ENCODE measurements at places on chromosomes 2 and 18.

DNA sequence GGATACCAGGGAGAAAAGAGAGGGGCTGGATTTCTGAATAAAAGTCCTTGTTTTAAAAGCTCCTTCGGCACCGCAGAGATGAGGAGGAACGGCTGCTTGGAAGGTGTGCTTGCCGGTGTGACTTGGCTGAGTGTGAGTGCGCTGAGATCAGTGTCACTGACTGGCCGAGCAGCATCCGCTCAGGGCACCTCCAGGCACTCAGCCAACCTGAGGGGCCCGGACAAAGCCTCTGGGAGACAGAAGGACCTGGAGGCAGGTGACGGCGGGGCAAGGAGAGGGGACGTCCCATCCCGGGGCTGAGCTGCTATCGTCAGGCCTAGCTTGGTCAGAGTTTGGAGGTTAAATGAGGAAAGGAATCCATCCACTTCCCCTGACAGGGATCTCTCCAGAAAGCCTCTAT lies 16.8 kb upstream of the ALLC start:
- no peak for DNase-seq

GRCh38 chr2:233111427-233111826 lies 51.3 kb downstream of the INPP5D start:
- no peak for DNase-seq

DNA sequence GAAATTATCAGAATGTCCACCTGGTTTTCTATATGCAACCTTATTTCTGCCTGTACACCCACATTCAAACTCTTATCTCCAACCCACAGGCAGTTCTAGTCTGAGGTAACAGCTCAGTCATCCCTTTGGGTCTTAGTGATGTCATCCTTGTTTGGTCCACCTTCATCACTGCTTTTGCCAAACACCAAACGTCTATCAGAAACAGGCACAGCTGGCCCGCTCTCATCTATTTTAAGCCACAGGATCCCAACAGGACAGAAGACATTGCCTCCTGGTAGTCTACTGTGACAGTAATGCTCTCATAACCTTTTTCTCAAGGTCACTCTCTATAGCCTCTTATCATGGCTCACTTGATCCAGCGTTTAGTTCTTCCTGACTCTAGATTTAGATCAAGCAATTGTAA lies 99.0 kb upstream of the CHAC2 start:
- peak; percentile 6 for DNase-seq

- DNase-seq = peak; percentile 67
Observed at GRCh38 chr2:146821836-146822316, 1023.0 kb upstream of the ACVR2A start.

- peak; percentile 38 for DNase-seq
Observed at GRCh38 chr2:54499661-54500060, 43.5 kb downstream of the SPTBN1 start.

- no peak for DNase-seq
Observed at GRCh38 chr2:179995741-179996515, 11.2 kb downstream of the CWC22 start.

GRCh38 chr2:238169708-238170251 lies 11.0 kb downstream of the ERFE start:
- peak; percentile 99 for DNase-seq

DNA sequence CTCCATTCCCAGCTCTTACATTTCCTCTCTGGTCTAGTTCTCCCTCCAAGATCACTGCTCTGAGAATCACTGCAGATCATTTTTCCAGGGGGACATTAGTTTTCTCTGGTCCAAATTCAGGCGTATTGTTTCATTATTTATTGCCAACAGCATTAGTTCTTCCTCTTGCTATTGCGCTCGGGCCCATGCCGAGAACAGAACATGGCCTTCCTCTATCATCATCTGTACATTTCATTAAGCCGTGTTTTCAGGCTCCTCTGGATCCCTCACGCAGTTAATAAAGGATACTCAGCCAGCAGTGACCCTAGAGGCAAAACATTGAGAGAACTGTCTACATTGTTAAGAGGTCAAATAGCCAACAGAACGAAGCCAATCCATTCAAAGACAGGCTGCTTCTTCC lies 63.9 kb downstream of the CCBE1 start:
- no peak for DNase-seq

DNA sequence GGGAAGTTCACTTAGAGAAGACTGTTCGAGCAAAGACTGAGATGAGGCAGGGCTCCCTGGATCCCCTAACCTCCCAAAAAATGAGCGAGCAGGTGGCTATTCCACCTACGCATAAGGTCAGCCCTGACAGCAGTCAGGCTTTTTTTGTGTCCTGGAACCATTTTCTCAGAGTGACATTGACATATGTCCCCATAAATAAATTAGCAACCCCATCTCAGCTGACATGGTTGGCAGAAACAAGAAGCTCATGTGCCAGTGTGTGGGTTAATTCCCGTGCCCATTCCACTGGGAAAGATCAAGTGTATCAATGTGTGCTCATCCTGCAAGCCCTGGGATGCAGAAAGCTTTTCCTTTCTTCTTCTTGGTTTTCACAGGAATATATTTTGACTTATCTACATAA lies 740.4 kb upstream of the CELF4 start:
- DNase-seq = no peak

DNA sequence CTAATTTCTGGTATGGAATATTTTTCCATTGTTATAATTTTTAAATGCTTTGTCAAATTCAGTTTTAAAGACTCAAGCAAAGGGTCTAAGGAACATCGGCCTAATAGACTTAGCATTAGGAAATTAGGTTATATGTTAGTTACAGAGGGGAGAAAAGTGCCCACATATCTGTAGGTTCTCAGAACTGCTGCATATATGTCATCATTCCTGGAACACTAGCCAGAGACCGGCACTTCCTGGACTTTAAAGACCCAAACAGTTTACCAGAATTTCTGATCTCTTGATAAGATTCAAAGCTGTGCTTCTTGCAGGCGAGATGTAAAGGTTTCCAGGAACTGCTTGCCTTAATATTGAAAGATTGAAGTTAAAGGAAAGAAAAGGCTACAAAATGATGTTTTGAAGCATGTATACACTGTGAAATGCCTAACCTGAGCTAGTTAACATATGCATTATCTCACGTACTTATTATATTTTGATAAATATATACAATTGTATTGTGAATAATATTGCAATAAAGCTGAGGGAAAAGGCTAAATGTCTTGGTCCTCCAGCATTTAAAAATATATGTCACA lies 993.6 kb downstream of the LRP1B start:
- no peak for DNase-seq
